ENCODE measurements at places on chromosomes 2 and 18. TPM values are rescaled to one million over a fixed set of nuclear protein-coding genes. Genes with fewer than 3 reads are reported as not detected.

DNA sequence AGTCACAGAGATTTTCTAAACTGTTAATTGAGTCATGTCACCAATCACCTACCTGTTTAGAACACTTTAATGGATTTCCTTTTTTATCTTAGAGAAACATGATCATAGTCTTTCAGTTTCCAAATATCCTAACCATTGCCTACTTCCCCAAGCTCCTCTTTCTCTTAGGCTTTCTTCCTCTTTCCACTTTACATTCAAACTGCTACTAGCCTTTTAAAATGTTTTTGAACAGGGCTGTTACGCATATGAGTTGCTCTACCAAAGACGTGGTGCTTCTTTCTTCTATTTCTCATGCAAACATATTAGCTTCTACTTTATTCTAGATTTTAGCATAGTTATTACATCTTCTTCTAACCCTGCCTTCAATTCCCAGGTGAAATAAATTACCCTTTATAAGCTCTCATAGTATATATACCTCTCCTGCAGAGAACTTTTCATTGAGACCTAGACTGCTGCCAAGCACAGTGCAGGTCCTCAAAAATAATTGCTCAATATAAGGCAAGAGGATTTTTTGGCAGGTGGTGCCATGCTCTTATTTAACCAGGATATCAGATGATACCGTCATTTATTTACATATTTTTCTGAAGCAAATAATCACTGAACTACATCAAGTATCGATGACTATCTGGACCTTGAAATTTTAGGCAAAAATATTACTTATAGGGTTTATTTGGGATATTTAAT lies 937.1 kb downstream of the TSN start:
- no peak for DNase-seq

DNA sequence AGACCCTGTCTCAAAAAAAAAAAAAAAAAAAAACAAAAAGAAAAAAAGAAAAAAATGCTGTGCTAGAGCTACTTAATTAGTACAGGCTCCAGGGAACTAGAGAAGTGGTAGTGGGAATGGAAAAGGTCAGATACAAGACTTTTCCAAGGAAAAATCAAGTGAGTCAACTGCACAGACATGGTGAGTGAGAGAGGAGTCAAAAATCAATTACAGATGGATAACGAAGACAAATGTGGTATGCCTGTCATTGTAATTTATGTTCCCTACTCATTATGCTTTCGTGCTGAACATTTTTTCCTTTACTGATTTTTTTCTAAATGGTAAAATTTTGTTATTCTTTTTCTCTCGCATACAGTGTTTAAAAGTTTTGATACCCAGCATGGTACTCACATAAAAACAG lies 111.5 kb downstream of the MDH1 start:
- no peak for DNase-seq

- DNase-seq: no peak
Observed at GRCh38 chr18:61679836-61680235, 213.0 kb downstream of the RNF152 start.

- no peak for DNase-seq
Observed at GRCh38 chr2:69177063-69177771, 164.2 kb downstream of the ANTXR1 start.

- DNase-seq: no peak
Observed at GRCh38 chr2:237344942-237345341, 69.0 kb downstream of the COL6A3 start.

CRYGC gene
- not detected for total RNA-seq

RIT2 gene
- total RNA-seq: not detected

STPG4 gene
- not detected for total RNA-seq
